GM20000 (cell line): ENCODE measurements at places on chromosomes 4 and X.

GRCh38 chrX:3384327-3384726, 37.9 kb upstream of the MXRA5 start:
- DNase-seq = no peak

GRCh38 chr4:10028910-10029309, 7.6 kb upstream of the SLC2A9 start:
- DNase-seq = no peak

GRCh38 chr4:138052806-138053632, 189.1 kb downstream of the SLC7A11 start:
- no peak for DNase-seq

DNA sequence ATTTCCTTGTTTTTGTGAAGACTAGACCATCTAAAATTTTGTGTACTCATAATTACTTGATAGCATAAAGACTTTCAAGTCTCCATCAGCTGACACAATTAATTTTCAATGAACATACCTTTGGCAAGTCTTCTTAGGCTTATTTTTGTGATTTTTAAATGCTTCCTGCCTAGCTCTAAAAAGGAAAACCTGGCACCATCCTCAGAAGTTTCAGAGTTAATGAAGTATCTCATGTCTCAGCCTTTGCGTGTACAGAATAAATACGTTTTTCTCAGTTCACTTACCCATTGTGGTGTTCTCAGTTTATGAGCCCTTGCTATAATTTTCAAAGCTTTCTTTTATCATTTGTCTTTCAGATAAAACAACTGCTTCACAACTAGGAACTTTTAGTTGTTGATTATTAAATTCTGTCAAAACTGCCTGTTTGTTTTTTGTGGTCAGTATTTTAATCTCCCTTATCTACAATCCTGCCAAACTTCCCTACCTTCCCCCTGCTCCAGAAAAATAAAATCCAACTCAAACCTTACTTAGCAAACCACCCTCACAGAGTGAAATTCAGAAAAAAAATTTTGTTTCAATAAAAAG, 21.6 kb downstream of the ADD1 start:
- no peak for DNase-seq

DNA sequence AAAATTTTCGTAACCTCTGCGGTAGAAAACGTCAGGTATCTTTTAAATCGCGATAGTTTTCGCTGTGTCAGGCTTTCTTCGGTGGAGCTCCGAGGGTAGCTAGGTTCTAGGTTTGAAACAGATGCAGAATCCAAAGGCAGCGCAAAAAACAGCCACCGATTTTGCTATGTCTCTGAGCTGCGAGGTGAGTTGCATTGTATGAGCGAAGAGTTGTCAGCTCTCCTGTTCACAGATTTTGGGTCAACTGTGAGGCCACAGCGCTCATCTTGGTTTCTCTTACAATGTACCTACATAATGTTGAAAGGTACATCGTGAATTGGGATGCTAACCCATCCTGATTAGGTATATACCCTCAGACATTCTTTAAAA, 486 bp downstream of the CLCN3 start:
- no peak for DNase-seq

DNA sequence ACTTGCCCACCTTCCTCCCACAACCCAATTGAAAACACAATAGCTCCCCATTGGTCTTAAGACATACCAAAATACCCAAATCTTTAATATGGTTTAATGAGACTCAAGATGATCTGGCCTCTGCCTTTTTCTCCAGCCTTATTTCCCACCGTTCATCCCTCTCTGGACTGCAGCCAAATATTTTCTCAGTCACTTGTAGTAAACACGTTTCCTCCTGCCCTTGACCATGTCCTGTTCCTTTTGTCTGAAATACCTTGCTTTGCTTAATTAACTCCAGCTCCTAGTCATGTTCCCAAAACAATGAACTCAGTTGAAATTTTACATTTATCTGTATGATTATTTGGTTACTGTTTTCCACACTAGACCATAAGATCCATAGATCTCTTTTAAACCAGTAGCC, 8.4 kb upstream of the NUP54 start:
- no peak for DNase-seq

DNA sequence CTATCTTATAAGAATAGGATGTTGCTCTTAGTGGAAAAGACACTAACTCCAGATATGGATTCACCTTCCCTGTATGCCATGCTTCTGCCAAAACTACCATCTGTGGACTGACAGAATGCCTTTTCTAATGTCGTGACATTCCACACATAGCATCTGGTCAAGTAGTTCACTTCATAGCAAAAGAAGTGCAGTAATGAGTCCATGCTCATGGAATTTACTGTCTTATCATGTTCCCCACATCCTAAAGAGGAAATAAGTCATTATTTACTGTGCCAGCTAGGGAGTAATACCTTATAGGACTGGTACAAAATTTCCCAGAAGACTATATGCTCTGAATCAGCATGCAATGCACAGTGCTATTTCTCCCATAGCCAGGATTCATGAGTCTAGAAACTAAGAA, 562.4 kb downstream of the TLL1 start:
- DNase-seq = no peak

GRCh38 chr4:182872886-182873285, 44.3 kb downstream of the DCTD start:
- DNase-seq = no peak

GRCh38 chr4:52096048-52096447, 44.9 kb downstream of the SPATA18 start:
- DNase-seq = no peak

DNA sequence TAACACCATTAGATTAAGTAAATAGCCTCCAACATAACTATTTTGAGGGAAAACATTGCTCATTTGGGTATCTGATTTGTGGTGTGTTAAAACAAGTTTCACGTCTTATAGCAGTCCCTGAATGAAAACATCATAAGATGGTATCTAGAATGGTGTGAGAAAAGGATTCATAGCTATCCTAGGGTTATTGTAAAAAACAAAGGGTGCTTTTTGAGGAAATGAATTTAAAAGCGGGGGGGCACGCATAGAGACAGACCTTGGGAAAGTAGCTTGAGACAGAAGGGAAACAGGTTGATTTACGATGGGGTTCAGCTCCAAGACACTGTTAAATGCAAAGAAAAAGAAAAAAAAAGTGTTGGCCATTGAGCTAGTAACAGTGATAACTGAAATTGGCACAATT, 768 bp upstream of the CXCL10 start:
- no peak for DNase-seq

DNA sequence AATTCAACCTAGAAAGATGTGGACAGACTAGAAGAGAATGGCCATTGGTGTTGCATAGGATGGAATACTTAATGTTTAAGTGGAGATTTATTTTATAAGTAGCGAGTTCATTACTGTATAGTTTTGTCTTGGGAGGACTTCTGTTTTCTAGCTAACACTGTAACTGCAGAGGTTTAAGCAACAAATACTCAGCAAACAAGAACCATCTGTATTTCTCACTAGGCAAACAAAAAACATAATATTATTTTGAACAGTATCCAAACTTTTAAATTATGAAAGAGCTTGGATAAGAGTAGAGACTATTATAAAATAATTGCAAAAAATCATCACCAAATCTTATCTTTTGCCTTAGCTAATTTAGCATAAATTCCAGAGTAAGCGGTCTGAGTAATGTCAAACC, 121.1 kb downstream of the GLRA3 start:
- DNase-seq = no peak

GRCh38 chrX:119549327-119550016, 15.7 kb downstream of the STEEP1 start:
- DNase-seq = no peak

GRCh38 chr4:44279066-44279465, 169.5 kb downstream of the KCTD8 start:
- no peak for DNase-seq

- DNase-seq = no peak
These were observed 299.9 kb downstream of the UNC5C start for GRCh38 chr4:95248720-95249425.

- DNase-seq = no peak
These were observed 37.2 kb upstream of the HSD17B10 start for GRCh38 chrX:53471346-53471745.

DNA sequence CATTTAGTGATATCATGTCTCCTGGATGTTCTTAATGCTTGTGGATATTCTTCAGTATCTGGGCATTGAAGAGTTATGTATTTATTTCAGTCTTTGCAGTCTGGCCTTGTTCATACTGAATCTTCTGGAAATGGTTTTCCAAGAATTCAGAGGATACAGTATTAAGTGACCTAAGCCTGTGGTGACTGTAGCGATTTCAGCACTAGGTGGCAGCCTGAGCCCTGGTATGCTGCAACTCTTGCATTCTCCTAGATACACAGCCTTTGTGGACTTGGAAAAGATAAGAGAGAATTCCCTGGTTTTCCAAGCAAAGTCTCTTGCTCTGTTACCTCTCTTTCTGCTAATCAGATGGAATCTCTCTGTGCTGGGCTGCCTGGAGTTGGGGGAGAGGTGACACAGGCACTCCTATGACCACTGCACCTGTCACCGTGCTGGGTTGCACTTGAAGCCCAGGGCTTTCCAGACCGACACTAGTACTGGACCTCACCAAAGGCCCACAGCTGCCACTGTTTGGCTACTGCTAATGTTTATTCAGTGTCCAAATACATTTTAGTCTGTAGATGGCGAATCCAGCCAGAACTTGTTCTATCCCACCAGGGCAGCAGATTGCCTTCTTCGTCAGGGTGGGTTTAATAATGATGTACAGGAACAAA, 19.3 kb upstream of the SPIN2A start:
- no peak for DNase-seq

DNA sequence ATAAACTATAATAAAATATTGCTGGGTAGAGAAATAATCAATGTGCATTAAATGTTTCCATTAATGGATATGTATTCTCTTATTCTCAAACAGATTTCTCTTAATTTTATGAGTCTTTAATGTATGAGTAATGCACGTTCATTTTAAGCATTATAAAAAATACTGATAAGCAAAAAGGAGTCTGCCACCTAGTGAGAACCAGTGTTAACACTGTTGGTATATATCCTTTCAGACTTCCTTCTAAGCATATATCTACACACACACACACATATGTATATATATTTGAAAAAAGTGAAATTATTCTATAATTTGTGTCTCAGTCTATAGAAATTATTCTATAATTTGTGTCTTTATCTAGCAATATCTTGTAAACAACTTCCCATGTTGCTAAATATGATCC, 49.9 kb upstream of the MTMR1 start:
- no peak for DNase-seq

- no peak for DNase-seq
These were observed 23.3 kb downstream of the HOPX start for GRCh38 chr4:56657818-56658217.

- no peak for DNase-seq
These were observed 228.5 kb downstream of the PTTG2 start for GRCh38 chr4:38188631-38189101.

GRCh38 chr4:48470137-48470536, 13.0 kb upstream of the SLC10A4 start:
- no peak for DNase-seq

GRCh38 chrX:134911348-134911747, 79.4 kb upstream of the SMIM10 start:
- no peak for DNase-seq

DNA sequence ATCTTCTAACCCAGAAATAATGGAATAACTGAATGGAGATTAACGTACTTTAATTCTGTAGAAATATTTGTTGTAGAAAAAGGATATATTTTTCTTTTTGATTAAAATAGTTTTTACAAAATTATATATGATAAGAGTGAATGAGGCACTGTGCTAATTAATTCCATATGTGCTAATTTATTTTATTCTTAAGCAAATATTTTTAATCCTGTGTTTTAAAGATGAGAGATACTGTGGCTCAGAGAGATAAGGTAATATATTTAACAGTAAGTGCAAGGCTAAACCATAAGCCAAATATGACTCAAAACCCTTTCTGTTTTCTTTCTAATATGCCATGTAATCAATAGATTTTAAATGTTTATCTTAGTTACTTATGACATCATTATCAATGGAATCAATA, 88.2 kb downstream of the EMCN start:
- DNase-seq = no peak

- DNase-seq = no peak
These were observed 355.5 kb downstream of the KCNIP4 start for GRCh38 chr4:21592970-21593670.

GRCh38 chrX:30483996-30484395, 93.6 kb downstream of the TASL start:
- no peak for DNase-seq

DNA sequence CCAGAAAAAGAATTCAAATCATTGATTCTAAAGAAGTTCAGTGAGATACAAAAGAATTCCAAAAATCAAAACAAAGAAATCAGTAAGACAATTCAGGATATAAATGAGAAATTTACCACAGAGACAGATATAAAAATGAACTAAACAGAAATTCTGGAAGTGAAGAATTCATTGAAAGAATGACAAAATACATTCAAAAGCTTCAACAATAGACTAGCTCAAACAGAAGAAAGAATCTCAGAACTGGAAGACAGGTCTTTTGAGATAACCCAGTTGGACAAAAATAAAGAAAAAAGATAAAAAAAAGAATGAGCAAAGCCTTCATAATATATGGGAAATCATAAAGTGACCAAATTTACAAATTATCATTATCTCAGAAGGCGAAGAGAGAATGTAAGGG, 41.7 kb downstream of the CD99L2 start:
- no peak for DNase-seq

DNA sequence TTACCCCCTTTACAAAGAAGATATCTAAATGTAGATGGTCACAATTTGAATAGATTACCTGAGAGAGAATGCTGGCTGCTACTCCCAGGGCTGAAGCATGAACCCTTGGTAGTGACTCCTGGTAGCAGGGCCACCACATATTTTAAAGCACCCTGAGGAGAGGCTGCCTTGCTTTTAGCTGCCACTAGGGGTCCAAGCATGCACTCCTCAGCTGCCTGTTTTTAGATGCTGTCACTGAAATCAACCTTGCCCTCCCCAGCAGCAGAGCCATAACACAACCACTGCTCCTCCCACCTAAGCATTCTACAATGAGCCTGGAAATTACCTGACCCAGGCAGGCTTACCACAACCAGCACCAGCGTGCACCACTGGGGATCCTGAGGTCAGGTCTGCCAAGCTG, 850.9 kb downstream of the FAM133A start:
- peak; percentile 0 for DNase-seq

- DNase-seq = no peak
These were observed 417.4 kb downstream of the TLL1 start for GRCh38 chr4:166290426-166290825.

GRCh38 chr4:137129441-137129840, 402.9 kb downstream of the PCDH18 start:
- DNase-seq = no peak

DNA sequence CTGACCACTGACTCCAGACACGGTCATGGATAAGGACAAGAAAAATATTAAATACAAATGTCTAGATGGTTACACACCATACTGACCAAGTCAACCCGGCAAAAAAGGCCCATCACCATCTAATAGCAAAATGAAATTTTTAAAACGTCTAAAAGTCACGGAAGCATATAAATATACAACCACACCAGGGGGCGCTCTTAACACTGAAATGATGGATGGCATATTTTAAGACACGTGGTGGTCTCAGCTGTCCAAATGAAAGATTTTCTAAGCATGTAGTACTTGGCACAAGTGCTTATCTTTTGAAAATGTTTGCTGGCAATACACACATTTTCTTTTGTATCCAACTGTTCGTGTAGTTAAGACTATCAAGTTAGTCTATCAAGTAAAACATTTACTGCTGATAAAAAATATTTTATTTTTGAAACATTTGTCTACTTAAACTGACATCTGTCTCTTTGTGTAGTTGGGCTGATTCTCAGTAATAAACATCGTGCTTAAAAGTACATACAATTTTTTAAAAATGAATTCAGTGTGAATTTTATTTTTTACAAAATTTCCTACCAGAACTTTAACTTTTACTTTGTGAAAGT, 64.6 kb downstream of the COX7B2 start:
- peak; percentile 40 for DNase-seq

- no peak for DNase-seq
These were observed 23.0 kb upstream of the UGT2B17 start for GRCh38 chr4:68599150-68599549.
